ENCODE measurements at places on chromosomes 7 and 10.

GRCh38 chr10:74837743-74838142 lies 11.3 kb downstream of the KAT6B start:
- DNase-seq: no peak

GRCh38 chr10:60732198-60732806 lies 46.0 kb upstream of the CDK1 start:
- no peak for DNase-seq

- no peak for DNase-seq
These were observed 100.4 kb upstream of the ACBD5 start for GRCh38 chr10:27341001-27341400.

DNA sequence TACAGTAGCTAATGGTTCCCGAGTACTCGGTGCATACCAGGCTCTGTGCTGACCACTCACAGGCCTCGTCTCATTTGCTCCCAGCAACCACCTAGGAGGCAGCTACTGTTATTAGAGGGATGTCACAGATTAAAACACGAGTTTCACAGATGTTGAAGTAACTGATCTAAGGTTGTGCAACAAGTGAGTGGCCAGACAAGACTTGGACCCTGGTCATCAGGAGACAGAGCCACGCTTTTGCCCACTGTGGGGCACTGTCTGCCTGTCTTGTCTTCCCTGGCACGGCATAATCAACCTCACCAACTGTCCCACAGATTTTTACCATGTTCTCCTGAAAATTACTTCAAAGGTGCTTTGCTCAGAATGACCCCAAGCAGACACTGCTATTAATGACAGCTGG lies 111.6 kb upstream of the HABP2 start:
- no peak for DNase-seq

DNA sequence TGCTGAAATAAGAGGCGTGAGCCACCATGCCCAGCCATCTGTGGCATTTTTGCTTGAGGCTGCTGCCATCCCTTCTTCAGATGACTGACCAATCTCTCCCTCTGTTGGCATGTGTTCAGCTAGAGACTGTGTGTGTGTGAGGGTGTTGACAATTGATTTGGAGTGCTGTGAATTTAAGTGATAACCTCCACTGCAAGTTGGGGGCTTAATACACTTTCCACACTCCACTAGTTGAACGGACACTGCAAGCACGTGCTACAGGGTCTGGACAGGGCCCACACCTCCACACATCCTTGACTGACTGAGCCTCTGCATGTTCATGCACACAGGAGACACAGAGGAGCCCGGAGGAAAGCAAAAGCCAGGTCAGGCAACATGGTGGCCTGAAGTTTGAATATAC lies 51.3 kb downstream of the BRAF start:
- DNase-seq: no peak

DNA sequence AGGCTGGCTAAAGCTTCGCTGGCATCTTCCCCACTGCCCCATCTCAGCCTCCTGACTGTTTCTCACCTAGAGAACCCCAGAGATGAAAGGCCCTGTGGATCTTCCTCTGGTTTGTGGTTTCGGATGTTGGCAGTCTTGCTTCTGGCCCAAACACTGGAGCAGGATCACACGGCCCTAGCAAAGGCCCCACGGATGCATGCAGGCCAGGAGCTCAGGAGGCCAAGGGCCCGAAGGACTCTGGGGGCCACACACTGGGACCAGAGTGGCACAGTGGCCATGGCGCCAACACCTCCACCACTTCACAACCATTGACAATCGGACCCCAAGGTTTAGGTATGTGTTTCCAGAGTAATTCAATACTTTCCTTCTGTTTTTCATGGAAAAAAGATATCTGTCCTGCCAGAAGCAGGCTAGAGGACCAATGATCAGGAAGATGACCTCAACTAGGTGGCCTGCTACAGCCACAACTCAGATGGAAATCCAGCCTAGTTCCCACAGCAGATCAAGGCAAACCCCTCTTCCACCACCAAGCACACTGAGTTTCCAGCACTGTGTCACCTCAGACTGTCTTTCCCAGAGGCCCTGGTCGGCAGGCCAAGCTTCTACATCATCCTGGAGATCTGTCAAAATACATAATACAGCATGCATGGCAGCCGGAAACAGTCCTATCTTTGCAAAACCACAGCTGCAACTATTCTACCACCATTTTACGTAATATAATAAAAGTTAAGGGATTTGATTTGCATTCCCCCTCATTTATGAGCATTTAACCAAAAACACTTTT lies 53.0 kb downstream of the CTBP2 start:
- no peak for DNase-seq

- DNase-seq: no peak
These were observed 55.5 kb downstream of the PLXNA4 start for GRCh38 chr7:132520591-132521280.

DNA sequence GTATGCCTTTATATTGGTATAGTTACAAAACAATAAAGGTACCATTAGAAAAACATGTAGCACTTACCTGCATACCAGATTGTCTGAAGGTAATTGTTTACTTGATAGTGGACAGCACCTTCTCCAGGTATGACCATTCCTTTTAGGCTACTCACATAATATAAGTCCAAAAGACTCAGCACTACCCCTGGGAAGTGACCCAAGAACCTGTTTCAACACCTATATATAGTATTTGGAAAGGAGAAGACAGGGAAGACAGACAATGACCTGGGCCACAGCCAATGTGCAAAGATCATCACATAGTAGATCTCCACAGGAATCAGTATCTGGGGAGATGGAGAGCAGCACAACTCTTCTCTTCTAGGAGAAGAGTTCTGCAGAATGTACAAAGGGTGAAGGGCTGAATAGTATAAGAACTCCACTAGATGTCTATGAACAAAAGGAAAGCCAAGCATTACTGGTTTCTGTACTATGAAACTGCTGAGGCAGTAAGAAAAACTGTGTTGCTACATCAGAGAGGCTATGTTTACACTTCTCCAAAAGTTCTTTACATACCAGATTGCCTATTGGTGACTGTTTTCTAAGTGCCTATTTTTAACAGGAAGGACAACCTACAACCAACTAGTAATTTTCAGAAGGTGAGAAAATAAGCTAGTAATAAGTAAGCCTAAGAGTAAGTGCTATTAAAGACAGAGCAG lies 159.2 kb downstream of the BTAF1 start:
- DNase-seq: no peak

DNA sequence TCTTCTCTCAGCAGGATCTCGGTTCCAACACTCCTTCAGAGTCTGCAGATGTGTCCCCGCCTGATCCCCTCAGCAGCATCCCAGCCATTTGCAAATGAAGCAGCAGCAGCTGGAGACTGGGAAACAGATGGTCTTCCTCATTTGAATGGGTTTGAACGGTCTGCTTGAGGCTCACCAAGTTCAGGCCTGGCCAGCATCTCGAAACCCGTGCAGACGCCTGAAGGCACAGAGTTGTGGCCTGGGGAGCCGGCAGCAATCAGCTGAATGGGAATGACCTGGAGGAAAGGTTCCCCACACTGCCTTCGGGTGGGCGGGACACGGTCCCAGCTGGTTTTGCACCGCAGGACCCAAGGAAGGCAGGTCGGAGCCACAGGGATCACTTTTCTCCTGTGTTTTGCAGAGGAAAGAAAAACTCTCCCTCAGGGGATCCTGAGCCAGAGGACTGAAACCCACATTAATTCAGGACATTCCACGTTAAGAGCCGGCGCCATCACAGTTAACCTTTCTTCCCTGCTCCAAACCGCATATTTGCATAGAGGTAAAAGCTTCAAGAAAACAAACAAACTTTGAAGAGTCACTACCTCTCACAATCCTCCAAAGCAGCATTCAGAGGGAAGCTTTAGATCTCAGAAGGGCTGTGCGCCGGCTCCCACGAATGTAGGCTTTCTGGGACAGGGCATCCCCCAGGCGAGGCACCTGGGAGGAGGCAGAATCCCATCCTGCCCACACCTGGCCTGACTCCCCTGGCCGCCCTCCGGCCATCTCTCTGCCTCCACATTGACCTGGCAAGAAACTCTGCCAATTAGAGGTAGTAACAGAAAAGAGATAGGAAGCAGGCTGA lies 17.7 kb downstream of the FGFR2 start:
- no peak for DNase-seq

DNA sequence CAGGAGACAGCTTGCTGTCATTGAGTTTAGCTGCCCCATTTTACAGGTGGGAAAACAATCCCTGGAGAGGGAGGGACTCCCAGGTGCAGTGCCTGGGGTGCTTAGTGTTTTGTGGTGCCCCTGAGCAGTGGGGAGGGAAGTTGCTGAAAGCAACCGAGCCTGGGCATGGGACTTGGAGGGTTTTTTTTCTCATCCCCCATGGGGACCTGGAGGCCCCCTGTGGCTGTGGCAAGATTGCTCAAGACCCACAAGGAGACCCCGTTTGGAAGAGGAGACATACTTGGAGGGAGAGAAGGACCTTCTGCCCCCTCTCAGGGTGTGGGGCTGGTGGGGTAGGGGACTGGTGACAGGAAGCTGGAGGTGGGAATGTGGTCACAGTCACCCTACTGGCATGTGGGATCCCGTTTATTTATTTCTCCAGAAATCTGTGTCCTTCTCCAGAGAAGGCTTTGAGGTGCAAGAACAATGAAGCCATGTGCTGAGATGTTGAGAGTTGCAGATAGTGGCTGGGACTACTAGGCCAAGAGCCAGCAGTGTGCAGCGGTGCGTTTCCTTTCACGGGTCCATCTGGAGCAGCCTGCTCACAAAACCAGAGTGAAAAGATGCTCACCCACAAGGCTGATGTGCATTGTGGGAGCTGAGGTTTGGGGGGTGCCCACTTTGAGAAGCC lies 21.5 kb downstream of the ZMIZ1 start:
- no peak for DNase-seq

DNA sequence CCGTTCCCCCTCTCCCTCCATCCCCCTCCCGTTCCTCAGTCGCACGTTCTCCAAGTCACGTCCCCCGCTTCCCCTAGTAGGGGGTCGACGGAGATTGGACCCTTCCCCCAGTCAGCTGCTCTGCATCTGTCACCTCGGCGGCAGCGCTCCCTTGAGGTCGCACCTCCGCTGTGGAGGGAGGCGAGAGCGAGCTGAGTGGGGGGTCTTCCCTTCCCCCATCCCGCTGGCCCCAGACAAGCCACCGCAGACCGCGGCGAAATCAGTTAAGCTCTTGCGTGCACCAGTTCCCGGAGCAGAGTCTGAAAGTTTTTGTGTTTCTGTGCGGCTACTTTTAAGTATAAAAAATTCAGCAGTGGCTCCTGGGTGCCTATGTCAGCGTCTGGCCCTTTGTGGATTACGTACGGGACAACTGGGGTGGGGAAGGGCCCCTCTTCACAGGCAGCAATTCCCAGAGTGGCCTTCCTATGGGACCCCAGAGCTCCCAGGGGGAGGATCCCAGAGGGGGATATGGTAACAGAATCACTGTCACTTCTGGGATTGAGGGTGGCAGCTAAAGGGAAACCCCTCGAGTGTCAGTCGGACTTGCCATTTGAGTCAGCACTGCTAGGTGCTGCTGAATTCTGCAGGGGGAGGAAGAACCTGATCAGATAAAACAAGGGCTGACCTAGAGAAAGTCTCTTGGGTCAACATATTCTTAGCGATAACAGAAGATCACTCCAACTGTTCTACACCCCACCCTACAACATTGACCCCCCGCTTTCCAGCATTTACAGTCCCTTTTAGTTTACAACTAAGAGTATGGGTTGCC lies 12.5 kb upstream of the DDIT4 start:
- DNase-seq: peak; percentile 44

- no peak for DNase-seq
These were observed 119.3 kb downstream of the HDAC9 start for GRCh38 chr7:18614841-18615240.

GRCh38 chr7:118657391-118658005 lies 433.0 kb downstream of the ANKRD7 start:
- DNase-seq: no peak

- no peak for DNase-seq
These were observed 26.7 kb downstream of the CREB3L2 start for GRCh38 chr7:137975221-137975620.

GRCh38 chr10:78599122-78599853 lies 469.5 kb upstream of the ZMIZ1 start:
- no peak for DNase-seq

DNA sequence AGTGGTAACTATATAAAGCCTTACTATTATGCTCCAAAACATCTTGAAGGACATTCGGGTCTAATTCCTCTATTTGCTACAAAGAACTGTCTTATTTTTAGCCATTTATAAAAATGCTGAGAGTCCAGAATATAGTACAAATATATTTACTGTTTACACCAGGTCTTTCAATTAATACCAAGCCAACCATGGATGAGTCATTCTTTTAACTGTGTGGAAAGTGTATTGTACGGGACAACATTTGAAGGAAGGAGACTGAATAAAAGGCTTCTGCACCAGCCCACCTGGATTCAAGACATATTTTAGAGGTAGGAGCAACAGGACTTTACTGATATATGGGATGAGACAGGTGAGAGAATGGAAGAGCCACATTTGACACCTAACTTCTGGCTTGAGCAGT lies 35.4 kb downstream of the MASTL start:
- no peak for DNase-seq

- DNase-seq: no peak
These were observed 84.6 kb downstream of the CABCOCO1 start for GRCh38 chr10:61747307-61747706.

DNA sequence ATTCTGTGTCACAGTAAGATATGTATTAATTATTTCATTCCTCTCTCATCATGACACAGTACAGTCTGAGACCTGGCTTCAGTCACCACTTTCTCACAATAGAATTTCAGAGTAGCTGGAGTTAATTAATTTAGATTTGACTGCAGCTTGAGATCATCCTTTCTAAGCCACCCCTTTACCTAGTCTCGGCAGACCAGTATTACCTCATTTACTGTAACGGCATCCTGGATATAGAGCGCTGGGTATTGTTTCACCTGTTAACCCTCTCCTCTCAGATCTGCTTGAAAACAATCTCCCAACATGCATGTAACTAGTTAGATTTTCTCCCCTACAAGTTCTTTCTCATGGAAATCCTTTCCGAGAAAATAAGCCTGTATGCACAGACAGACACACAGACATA lies 1057.5 kb downstream of the GATA3 start:
- no peak for DNase-seq

DNA sequence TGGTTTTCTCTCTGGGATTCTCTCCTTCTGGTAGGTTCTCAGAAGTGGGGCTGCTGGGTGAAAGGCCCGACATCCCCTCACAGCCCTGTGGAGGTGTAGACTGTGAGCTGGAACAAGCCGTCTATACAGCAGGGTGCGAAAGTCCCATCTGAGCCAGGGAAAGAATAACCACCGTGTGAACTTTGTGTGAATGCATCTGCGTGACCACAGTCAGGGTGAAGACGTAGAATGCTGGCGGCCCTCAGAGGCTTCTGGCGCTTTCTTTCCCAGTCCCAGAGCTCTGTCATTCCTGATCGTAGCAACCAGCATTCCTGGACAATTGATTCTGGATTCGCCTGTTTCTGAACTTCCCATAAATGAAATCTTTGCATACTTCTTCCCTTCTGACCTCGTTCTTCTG lies 30.0 kb downstream of the ELFN1 start:
- DNase-seq: no peak

Data from hematopoietic multipotent progenitor cell treated with erythropoietin and hydrocortisone succinate and interleukin-3 and kit ligand, for 17 days (in vitro differentiated cells).